ENCODE measurements at places on chromosomes 1 and 21. TPM values are rescaled to one million over a fixed set of nuclear protein-coding genes. Genes with fewer than 3 reads are reported as not detected.

Gene CASZ1
- total RNA-seq = 5.7 TPM

Gene UROD
- total RNA-seq = 101 TPM

Gene LAMB3
- 24.5 TPM for total RNA-seq

Gene DLGAP3
- not detected for total RNA-seq

Gene RXRG
- not detected for total RNA-seq

Gene GPR52
- total RNA-seq = not detected

Gene GCLM
- total RNA-seq = 18.3 TPM

Gene GNAT2
- not detected for total RNA-seq

Gene DAB1
- total RNA-seq = not detected

Gene ERG
- 118 TPM for total RNA-seq

Gene OPTC
- total RNA-seq = not detected

Gene NLRP3
- 1.0 TPM for total RNA-seq

Gene SPATA45
- total RNA-seq = not detected

Gene GSTM4
- 3.3 TPM for total RNA-seq
